Thoracic aorta (tissue), 2 donors: ENCODE measurements at places on chromosomes 5 and 9.

DNA sequence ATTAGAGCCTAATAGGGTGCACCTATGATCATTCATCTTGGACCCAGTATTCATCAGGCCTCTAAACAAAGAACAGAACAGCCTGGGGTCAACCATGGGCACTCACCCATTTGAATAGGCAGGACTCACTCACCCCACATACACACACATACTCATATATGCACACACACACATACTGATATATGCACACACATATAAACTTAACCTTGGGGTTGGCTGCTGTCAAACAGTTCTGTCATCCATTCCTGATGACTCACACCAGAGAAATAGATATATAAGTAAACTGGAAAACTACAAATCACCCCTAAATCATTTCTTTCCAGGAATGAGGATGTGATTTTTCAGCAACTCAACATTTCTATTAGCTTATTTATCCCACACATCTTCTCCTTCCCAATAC lies 51.3 kb downstream of the ARL15 start:
- no peak for DNase-seq

DNA sequence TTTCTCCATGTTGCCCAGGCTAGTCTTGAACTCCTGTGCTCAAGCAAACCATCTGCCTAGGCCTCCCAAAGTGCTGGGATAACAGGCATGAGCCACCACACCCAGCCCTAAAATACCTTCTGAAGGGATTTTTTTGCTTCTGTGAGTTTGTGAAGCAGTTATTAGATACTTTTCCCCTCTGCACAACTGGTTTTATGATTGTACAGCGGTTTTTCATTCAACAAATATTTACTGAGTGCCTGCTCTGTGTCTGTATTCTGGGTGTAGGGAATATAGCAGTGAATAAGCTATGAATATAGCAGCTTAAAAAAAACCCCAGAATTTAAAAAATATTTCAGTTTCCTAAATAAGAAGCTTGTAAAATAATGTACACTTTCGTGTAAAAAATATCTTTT lies 2.3 kb downstream of the SNX24 start:
- no peak for DNase-seq

DNA sequence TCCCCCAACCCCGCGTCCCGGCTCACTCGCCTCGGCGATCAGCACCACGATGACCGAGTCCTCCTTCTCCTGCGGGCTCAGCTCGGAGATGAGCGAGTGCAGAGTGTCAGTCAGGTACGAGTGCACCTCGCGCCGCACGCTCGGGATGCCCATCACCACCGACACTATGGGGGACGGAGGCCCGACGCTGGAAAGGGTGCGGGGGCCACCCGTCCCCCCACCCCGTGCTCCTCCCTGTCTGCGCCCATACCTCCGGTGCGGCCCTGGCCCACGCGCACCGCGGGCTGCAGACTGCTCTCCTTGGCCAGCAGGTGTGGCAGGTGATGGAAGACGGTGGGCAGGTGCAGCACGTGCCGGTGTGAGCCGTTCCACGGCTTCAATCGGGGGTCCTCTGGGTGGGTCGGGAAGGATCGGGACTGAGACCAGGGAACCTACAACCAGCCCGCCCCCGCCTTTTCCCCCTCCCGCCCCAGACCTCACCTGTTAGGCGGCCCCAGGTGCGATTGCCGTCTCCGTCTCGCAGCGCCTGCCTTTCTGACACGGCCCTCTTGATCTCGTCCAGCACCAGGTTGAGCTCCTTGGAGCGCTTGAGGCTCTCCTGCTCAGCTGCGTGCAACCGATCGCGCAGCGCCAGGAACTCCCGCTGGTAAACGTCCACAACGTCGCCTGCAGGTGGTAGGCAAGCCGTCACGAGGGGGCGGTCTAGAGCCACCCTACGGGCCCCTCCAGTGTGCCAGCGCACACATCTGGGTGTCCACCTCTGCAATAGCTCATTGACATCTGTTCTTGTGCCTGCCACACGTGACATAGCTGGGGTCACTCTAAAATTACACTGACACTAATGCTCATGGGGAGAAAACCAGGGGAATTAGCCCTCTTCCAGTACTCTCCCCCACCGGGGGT lies 5.1 kb downstream of the MGAT4B start:
- DNase-seq: no peak

- DNase-seq: no peak
Measured at GRCh38 chr5:112064956-112065355, 308.0 kb upstream of the NREP start.

DNA sequence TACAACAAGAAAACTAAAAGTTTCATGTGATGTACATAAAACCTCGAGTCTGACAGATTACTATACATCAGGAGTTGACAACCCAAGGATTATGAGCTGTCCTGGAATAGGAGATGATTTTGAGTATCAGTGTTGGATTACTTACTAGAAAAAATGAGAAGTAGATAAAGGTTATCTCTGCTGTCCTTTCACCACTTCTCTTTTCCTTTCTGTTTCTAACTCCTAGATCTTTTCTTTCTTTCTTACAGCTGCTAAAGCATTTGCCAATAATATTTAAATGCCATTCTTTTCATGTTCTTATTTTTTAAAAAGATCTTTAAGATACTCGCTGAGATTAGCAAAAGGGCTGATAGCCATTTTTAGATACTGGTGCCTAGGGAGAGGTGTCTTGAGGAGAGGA lies 14.8 kb downstream of the RBM27 start:
- no peak for DNase-seq

- DNase-seq: no peak
Measured at GRCh38 chr5:124538931-124539330, 207.5 kb downstream of the ZNF608 start.

DNA sequence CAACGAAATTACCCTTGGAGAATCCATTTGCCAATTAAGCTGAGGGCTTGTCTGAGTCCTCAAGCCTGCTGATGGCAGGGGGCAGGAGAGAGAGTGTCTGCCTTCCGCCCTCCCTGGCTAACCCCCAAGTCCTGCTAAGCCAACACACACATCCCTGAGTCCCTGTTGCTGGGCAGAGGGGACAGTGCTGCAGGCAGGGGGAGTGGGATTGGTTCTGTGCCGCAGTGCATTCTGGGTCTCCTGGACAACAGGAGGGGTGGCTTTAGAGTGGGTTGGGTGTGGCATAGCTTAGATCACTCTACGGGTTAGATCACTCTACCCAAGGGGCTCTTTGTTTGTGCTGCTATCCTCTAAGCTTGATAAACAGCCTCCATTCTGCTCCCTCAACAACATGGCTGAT lies 427.7 kb downstream of the CDK5RAP2 start:
- no peak for DNase-seq

GRCh38 chr9:105296877-105297287 lies 52.4 kb downstream of the SLC44A1 start:
- DNase-seq: no peak

- DNase-seq: no peak
Measured at GRCh38 chr9:36050476-36050875, 13.8 kb downstream of the RECK start.

- no peak for DNase-seq
Measured at GRCh38 chr5:74693191-74693590, 8.2 kb downstream of the HEXB start.

DNA sequence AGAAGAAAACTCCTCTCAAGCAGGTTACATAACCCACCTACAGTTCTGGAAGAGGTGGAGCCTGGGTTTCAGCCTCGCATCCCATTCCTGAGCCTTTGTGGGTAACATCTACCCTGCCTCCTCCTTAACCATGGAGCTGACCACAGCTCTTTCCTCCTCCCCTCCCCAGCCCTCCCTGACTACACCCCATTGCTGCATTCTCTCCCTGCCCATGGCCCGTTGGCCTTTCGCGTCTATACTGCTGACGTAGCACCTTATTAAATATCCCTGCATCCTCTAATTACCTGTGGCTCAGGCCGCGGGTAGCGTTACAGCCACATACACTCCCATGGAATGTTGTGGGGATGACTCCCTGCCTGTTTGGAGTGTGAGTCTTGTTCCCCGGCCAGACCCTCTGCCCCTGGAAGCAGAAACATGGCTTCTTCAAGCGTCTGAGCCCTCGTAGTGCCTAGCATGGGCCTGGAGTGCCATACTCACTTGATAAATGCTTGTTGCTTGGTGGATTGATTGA lies 72.8 kb downstream of the WWC1 start:
- DNase-seq: no peak

- no peak for DNase-seq
Measured at GRCh38 chr5:139765409-139766217, 30.0 kb upstream of the PSD2 start.

DNA sequence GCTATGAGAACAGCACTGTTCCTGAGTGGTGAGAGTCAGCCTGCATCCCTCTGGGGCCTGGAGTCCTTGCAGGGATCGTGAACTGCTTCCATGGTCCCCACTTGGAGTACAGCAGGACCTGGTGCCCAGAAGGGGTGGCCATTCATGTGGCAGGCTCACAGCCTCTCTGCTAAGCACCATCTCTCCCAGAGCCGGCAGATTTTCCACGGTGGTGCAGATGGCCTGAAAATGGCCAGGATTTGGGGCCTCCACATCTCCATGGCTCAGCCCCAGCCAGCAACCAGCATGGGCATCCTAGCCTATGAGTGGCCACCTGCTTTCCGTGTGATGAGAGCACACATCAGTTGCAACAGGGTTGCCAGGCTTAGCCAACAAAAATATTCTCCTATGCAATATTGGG lies 33.9 kb upstream of the SEMA4D start:
- DNase-seq: no peak

- no peak for DNase-seq
Measured at GRCh38 chr9:133050142-133050541, 11.6 kb upstream of the CEL start.

DNA sequence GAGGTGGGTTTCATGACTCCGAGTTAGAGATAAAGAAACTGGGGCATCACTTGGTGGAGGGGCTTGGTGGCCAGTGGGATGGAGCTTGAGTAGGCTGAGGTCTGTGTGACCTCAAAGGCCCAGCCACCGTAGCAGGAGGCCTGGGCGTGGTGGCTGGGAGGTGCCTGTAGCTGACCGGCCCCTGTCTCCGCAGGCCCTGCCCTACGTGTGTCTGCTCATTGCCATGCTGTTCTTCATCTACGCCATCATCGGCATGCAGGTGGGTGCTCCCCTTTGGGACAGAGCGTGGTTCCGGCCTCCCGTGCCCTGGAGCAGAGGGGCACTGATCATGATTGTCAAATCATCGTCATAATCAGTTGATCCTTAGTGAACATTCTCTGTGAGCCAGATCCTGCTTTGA lies 196.2 kb downstream of the CACNA1B start:
- no peak for DNase-seq

GRCh38 chr9:135356796-135357195 lies 122.8 kb upstream of the PPP1R26 start:
- no peak for DNase-seq

DNA sequence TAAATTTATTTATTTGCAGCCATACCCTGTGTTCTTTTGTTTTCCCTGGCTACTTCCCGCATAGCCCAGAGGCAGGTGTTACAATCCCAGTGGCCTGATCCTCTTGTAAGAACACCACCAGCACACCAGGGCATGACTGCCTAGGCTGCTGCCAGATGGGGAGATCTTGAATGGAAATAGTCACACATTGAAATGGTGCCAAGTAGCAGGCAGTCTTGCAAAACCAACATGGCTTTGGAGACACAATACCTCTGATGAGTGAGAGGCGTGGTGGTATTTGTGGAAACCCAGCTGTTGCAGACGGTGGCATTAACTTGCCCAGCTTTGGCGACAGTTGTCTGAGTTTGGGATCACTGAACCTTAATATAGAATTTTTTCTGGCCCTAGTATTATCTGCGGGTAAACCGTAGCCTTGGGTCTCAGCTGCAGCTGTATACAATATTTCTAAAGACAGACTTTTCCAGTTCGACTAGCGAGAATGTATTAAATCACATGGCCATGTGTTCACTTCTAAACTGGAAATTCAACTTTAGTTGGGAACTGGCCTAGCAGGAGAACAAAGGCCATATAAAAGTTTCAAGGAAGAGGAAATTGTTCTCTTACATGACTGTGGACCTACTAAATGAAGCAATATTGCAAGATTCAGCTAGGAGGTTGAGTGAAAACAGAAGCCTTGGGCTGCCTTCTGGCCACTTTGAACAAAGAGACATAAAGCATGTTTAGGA lies 277.0 kb downstream of the SMARCA2 start:
- no peak for DNase-seq

GRCh38 chr5:71986101-71986500 lies 121.2 kb upstream of the MAP1B start:
- no peak for DNase-seq

DNA sequence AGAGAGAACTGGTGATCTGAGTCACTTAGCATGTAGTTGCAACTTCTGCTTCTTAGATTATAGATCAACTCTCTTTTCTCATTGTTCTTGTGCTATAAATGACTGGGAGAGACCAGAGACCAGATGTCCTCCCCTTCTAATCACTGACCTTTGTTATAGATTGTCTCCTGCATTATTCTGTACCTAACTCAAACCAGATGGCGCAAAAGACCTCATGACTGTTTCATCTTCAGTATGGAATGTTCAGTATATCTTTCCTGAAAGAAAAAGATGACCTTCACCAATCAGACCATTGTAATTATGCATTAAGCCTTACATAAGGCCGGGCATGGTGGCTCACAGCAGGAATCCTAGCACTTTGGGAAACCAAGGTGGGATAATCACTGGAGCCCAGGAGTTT lies 30.5 kb upstream of the ADAM19 start:
- DNase-seq: no peak

GRCh38 chr5:96977228-96977627 lies 41.3 kb downstream of the LNPEP start:
- no peak for DNase-seq

GRCh38 chr9:11233696-11234095 lies 620.9 kb upstream of the PTPRD start:
- DNase-seq: no peak

DNA sequence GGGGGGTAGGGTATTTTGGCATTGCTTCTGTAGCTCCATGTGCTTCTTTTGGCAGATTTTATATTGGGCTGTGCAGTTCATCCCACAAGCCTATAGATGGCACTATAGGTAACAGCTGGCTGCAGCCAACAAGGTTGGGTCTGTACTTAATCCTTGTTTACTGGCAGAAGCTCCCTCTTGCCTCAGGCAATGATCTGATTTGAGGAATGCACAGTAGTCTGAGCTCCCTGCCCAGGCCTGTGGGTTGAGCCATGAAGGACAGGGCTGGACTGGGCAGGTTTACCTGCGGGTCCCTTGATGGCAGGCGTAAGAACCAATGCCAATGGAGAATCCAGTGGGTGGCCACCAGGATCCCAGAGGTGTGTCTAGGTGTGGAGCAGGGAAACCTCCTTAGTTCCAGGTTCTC lies 11.7 kb upstream of the OR1J2 start:
- no peak for DNase-seq

DNA sequence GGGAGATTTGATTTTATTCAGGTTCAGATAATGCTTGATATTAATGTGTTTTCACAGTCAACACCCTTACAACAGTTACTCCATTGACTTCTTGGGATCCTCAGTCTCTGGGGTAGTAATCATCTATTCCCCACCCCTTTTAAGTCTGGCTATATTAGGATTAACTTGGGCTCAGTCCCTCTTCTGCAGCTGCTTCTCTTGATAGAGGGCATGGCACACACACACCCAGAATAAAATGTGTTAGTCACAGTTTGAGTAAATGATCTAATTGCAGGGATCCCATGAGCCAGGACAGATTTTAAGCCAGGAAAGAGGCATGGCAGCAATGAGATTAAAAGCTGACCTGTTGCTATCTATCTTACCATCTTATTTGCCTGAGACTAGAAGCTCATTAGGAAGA lies 53.7 kb upstream of the VLDLR start:
- DNase-seq: no peak
